Anterior cingulate cortex (tissue), 58 donors: ENCODE measurements at places on chromosomes 7 and 10.

- DNase-seq = no peak
These were observed 50.6 kb downstream of the PARD3 start for GRCh38 chr10:34764472-34764946.

GRCh38 chr10:124151466-124152095 is 58.2 kb upstream of the CHST15 start:
- no peak for DNase-seq

GRCh38 chr7:46173476-46174195 is 252.6 kb upstream of the IGFBP3 start:
- no peak for DNase-seq

- DNase-seq = no peak
These were observed 71.6 kb upstream of the CAMK2B start for GRCh38 chr7:44396931-44397545.

DNA sequence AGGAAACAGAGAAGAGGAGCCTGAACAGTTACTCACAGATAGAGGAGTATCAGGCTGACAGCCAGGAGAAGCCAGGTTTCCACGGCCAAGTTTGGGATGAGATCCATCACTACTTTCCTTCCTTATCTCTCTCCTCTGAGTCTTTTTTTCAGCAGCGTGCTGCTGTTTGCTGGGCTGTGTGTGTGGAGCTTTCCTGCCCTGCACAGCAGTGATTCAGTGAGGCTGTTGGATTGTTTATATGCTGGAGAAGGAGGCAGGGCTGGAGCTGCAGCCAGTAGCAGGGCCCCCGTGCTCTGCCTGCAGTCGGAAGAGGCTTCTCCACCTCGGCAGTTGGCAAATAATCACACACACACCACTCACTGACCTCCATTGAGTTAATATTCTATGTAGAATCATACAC is at the start of gene CYP3A7:
CYP3A7 (minus strand) TSS at position 210 of the 400 bp plus-strand sequence; CDS start at position 107, 103 bp downstream.
- no peak for DNase-seq

GRCh38 chr10:50360077-50360850 is 108.9 kb upstream of the ASAH2 start:
- no peak for DNase-seq

- no peak for DNase-seq
These were observed 167.0 kb downstream of the SGMS1 start for GRCh38 chr10:50456719-50457118.

DNA sequence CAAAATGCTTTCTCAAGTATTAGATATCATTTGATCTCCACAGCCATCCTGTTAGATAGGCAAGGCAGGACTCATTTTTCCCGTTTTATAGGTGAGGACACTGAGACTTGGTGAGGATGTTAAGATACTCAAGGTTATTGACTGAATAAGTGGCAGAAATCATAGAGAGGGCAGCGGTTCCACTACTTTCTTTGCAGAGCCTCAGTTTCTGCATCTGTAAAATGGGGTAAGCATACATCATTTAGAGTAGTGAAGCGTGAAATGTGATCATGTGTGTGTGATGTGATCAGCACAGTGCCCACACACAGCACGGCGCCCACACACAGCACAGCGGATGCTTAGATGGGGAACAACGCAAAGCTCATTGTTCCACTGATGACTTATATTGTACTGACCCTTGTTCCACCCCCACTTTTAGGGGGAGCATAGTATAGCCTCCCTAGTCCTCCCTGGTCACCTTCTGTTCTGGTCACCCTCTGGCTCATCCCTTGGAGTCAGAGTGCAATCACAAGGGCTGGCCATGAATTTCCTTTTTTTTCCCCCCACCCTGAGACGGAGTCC is 10.5 kb downstream of the UBTD1 start:
- no peak for DNase-seq

- DNase-seq = no peak
These were observed 4.1 kb downstream of the PIP4K2A start for GRCh38 chr10:22710139-22710745.

GRCh38 chr7:156612930-156613329 is 27.6 kb upstream of the RNF32 start:
- no peak for DNase-seq

DNA sequence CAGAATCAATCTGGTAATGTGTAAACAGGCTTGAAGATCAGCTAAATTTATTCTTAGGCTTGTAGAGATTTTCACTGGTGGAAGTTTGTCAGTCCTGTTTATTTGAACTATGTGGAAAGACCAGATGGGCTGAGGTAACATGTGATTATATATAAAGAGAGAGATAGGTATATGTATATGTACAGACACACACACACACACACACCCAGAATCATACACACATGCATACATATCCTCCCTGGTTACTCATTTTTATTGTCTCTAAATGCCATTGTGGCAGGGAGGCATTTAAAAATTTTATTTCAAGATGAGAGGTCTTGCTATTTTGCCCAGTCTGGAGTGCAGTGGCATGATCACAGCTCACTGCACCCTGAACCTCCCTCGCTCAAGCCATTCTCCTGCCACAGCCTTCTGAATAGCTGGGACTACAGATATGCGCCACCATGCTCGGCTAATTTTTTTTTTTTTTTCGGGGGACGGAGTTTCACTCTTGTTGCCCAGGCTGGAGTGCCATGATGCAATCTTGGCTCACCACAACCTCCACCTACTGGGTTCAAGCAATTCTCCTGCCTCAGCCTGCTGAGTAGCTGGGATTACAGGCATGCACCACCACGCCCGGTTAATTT is 78.1 kb upstream of the CYTH3 start:
- DNase-seq = no peak

DNA sequence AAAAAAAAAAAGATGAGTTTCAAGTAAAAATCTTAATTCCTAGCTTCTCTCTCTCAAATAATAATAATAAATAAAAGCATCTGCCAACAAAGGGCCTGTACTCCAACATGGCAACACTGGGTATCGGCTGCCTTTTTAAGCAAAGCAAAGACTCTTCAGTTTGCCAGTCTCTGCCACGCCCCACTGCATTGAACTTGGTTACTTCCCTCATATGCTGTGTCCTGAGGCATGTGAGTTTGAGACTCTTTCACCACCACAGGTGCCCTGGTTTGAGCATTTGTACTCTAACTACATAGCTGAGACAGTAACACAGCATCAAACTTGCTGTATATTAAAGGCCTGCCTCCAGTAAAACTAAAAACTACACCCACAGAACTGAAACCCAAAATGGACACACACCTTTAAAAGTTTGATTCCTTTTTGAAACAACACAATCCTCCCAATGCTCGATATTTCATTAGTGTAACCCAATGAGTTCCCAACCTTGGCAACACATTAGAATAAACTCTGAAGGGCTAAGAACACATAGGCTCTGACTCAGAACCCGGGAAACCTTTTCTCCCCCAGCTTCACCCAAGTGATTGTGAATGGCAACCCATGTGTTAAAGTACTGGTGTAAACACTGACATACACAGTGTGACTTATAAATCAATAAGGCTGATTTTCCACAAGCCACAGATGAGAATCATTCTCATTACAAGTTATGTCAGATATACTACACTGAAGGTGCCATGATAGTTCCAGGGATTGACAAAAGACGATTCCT is 12.0 kb downstream of the JAZF1 start:
- no peak for DNase-seq

DNA sequence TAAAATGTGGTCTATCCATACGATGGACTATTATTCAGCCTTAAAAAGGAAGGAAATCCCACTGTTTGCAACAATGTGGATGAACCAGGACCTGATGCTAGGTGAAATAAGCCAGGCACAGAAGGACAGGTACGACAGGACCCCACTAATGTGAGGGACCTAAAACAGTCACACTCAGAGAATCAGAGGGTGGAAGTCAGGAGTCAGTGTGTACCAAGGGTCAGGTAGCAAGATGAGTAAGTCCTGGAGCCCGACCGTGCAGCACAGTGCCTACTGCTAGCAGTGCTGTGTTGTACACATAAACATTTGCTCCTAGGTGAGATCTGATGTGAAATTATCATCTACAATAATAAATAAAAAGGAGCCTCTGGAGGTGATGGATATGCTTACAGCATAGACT is 322.3 kb downstream of the GLRX3 start:
- DNase-seq = no peak

DNA sequence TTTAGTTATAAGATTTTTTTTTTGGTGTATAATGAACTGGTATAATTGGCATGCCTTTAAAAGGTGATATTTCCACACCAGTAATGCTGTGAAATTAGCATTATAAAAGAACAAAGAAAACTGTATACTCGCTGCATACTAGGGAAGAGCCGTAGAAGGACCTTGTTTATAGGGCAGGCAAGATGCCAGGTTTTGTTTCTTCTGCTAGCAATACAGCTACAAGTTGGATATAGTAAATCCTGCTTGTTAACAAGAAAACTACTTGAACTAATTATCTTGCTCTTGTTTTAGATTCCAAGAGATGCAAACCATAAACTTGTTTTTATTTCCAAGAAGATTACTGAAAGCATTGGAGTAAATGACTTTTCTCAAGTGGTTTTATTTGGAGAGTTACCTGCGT is 1.9 kb downstream of the DNAH11 start:
- DNase-seq = no peak

DNA sequence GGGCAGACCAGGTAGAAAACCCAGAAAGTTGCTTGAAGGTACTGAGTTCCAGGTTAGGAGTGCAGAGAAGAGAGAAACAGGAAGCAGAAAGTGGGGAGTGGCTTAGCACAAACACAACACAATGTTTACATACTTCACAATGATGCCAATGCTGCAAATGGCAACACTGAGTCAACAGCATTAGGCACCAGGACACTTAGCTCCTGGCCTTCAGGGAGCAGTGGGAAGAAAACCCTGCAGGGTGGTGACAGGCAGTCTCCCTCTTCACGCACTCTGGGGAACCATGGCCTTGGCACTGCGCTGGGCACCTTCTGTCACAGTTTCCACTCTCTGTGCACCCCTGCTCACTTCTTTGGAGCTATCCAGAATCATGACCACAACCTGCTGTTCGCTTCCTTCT is 7.3 kb downstream of the ICA1 start:
- no peak for DNase-seq

GRCh38 chr10:7651853-7652470 is 14.8 kb downstream of the ITIH5 start:
- no peak for DNase-seq

DNA sequence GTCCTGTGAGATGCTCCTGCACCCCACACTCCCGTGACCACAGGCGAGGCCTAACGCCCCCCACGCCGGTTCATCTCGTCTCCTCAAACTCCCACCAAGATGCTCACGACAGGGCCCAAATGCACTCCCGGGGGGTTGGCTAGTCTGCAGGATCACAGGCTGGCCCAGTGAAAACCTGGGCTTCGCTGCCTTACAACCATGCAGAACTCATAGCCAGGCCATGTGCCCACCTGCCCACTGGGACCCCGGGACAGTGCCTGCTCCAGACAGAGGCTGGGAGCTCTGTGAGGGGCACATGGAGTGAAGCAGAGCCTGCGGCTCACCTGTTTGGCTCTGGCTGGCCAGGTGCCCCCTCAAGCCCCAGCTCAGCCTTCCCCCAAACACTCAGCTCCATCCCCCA is 9.4 kb upstream of the GPER1 start:
- no peak for DNase-seq

GRCh38 chr7:150388709-150389531 is 9.8 kb downstream of the ZNF775 start:
- peak; percentile 83 for DNase-seq

- DNase-seq = no peak
These were observed 42.1 kb upstream of the PCBD1 start for GRCh38 chr10:70930263-70931000.

GRCh38 chr7:133023370-133024071 is 58.4 kb downstream of the CHCHD3 start:
- DNase-seq = no peak

DNA sequence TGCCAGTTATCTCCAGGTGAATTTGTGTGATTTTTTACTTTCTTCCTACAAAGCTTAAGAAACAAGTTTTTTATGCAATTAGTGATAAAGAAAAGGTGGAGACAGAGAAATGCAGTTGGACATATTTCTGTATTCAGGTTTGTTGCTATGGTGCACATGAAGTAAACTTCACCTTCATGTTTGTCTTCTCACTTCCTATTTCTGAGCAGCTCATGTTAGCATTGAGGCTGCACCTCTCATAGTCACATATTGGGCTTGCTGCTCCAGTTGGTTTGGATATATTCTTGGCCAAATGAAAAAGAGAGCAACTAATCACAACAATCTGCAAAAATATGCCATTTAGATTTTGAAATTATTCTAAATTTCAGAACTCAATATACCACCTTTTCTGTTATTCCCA is 475.6 kb upstream of the ZWINT start:
- no peak for DNase-seq

GRCh38 chr10:47353351-47353750 is 5.2 kb downstream of the RBP3 start:
- DNase-seq = no peak

DNA sequence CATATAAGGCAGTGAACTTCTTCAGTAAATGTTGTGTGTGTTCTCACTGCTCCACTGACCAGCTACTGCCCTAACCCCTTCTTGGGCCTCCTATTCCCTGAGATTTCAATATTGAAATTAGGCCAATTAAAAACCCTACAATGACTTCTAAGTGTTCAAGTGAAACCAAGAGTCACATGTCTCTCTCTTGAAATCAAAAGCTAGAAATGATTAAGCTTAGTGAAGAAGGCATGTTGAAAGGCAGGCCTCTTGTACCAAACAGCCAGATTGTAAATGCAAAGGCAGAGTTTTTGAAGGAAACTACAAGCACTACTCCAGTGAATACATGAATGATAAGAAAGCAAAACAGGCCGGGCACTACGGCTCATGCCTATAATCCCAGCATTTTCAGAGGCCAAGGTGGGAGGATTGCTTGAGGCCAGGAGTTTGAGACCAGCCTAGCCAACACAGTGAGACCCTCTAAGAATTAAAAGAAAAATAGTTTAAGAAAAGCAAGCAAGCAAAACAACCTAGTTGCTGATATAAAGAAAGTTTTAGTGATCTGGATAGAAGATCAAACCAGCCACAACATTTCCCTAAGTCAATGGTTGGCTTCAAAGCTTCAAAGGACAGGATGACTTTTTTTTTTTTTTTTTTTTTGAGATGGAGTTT is 22.3 kb downstream of the BRAF start:
- no peak for DNase-seq

DNA sequence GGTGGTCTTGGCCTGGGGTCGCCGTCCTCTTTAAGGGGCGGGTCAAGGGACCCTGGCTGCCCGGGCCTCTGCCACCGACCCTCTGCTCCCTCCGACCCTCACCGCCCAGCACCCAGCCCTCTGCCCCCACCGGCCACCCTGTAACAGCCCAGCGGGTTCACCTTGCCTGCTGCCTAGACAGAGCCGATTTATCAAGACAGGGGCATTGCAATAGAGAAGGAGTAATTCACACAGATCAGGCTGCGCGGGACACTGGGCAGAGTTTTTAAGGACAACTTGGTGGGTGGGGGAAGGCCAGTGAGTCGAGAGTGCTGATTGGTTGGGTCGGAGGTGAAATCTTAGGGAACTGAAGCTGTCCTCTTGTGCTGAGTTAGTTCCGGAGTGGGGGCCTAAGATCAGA is 779 bp upstream of the ADCK2 start:
- no peak for DNase-seq

- no peak for DNase-seq
These were observed 26.4 kb upstream of the PPP3CB start for GRCh38 chr10:73522263-73522662.

DNA sequence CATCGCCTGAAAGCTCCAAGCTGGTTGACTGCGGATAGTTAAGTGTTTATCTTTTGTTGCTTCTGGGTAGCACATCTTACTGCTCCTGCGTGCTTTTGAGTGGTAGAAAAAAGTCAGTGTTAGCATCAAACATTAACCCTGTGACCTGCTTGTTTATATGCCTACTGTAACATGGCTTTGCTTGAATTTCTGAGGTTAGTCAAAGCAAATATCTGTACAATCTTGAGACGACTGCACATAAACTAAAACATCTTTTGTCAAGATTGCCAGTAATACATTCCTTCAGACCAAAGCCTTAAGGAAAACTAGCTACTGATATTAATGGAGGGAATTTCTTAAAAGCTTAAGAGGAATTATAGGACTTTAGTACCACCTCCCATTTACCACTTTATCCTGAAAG is 163.7 kb downstream of the BAMBI start:
- no peak for DNase-seq
